ENCODE measurements at places on chromosomes 2 and 18.
A peak's percentile ranks its signal among the peaks of the same experiment; 100 is the strongest.

DNA sequence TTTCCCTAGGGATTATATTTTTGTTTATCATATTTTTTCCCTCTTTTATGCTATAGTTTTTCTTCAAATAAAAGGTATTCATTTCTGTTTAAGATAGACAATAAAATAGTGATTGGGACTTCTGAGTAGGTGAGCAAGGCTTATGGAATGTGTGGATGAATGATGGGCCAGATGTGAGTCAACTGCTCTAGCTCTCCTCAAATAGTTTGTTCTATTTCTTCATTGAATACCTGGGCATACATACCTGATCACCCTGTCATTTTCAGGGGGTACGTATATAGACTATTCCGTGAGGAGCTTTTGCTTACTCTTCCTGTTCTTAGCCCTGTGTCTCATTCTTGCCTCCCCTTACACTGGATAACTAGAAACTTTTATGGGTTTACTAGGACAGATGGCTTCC, 41.9 kb downstream of the BABAM2 start:
- DNase-seq: no peak

GRCh38 chr2:36871068-36871707, 95.1 kb downstream of the STRN start:
- no peak for DNase-seq

- no peak for DNase-seq
Measured at GRCh38 chr2:82391386-82391785, 2067.7 kb downstream of the SUCLG1 start.

DNA sequence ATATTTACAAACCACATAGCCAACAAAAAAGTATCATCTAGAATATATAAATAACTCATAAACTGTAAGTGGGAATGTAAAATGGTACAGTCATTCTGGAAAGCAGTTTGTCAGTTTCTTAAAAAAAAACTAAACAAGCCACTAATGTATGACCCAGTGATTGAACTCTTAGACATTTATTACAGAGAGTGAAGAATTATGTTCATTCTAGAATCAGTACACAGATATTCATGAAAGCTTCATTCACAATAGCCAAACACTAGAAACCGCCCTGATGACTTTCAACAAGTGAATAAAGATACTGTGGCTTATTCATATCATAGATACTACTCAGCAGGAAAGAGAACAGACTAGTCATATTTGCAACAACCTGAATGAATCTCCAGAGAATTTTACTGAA, 1541.5 kb downstream of the LRP1B start:
- DNase-seq: no peak

- no peak for DNase-seq
Measured at GRCh38 chr2:119433636-119434327, 2.1 kb downstream of the TMEM37 start.

DNA sequence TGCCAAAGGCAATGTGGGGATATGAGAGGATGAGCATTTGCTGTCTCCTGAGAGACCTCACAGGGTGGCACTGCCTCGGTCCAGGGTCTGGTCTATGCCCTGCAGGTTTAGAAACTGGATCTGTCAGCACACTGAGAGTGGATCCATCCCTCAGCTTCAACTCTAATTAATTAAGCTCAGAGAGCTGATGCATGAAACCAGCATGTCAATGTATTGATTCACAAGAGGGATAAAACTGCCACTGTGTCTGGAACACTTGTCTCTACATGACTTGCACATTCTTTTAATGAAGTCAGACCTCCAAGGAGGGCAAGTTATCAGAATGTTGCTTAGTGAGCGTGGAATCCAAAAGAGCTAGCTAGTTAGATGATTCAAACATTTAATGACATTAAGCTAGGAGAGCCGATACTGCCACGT, 22.5 kb upstream of the POLE4 start:
- DNase-seq: no peak

GRCh38 chr2:26412091-26412673, 10.5 kb downstream of the DRC1 start:
- DNase-seq: peak; percentile 74

DNA sequence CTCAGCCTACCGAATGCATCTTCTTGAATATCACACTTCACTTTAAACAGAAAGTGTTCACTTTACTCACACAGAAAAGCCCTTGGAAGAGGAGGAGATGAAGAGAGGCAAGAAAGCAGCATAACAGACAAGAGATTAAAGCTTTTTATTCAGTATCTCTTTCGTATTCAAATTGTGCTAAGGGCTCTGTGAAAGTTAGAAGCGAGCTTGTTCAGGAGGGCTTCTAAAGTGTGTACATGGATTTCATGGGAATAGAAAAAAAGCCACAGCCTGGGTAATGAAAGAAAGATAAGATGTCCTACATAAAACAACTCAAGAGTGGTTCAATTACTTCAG, 531.9 kb downstream of the TMEM182 start:
- no peak for DNase-seq

DNA sequence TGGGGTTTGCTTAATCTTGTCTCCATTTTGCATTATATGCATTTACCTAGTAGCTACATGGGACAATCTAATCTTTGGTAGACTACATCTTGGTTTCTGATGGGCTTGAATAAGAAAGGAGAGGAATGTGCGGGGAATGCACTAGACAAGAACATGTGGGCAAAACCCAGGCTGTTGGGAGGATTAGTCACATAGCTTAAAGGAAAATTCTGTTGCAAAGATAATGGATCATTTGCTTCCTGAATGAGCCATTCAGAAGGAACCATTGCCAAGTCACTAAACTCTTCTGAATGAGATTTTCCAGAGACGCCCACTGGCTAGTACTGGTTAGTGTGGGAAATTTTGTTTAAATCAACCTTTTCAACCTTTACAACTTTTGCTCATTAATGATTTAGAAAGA, 84.8 kb downstream of the OSBPL6 start:
- DNase-seq: no peak

GRCh38 chr2:170362313-170362870, 184.4 kb downstream of the MYO3B start:
- no peak for DNase-seq

GRCh38 chr2:23457990-23458682, 73.2 kb downstream of the KLHL29 start:
- DNase-seq: no peak

GRCh38 chr2:79714283-79714682, 201.4 kb downstream of the CTNNA2 start:
- no peak for DNase-seq

DNA sequence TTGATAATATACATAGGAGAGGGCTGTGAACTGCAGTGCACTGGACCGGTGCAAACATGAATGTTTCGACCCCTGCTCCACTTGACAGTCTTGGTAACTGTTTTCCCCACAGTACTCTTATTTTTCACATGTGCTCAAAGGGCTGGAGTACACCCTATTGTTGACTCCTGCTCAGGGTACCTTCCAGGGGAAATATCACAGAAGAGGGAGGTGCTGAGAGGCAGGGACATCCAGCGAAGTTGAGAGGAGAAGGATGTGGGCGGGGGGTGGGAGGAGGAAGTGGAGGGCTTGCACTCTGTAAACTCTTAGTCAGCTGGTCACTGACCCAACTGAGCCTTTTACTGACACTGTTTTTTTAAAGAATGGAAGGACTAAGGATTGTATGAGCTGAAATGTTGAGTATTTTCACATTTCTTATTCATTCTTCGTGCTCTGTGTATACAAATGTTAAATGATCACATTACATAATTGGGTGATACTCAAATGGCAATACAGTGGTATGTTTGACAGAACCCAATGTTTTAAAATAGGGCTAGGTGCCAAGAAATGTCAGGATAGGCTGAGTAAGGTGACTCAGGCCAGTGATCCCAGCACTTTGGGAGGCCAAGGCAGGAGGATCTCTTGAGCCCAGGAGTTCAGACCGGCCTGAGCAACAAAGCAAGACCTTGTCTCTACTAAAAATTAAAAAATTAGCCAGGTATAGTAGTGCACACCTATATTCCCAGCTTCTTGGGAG, 10.0 kb downstream of the INPP4A start:
- peak; percentile 70 for DNase-seq

DNA sequence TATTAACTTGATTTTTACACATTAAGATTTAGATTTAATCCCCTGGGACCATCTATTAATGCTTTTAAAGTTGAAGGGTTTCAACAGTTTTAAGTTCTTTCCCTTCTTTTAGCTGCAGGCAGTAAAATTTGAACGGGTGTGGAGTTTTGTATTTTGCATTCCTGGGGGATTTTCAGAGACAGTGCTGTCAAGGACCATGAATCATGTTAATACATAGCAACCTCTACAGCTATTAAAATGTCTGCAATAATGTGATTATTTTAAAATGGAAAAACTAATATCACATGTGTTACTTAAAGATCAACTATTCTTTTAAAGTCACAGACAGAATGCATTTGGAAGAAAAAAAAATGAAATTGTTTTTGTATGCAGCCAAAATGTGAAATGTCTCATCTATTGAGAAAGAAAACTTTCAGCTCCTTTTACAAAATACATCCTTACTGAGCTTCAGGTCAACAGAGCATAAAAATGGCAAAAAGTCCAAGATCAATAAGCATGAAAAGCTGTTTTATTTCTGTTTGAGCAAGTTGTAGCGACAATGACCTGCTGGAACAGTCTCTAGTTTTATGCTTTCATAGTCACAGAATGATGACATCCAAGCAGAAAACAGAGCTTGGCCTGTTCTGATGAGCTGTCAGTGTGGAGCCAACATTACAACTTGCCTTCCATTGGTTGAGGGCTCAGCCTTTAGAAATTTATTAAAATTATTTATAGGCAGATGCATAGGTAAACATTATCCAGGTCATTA, 21.6 kb upstream of the ZNF521 start:
- DNase-seq: no peak

- peak; percentile 5 for DNase-seq
Measured at GRCh38 chr2:173749315-173749714, 215.9 kb downstream of the SP3 start.

- peak; percentile 66 for DNase-seq
Measured at GRCh38 chr2:126656431-126657147, 631 bp downstream of the GYPC start.

DNA sequence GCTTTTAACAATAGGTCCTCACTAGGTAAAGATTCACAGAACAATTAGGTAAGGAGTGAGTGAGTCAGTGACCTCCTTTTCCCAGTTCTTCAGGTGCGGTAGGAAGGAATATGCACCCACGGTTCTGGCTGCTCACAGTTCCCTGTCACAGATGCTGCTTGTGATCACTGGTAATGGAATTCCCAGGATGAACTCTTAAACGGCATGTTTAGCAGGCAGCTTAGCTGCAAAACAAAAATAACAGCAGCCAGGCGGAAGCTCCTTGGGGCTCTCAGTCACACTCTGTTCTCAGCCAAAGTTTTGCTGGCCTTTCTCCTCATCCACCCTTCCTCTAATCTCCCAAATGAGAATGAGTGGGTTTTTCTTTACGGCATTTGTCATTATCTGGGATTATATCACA, 274.5 kb downstream of the MYT1L start:
- no peak for DNase-seq

GRCh38 chr18:75067996-75068645, 140.8 kb downstream of the PTGR3 start:
- DNase-seq: no peak

GRCh38 chr2:47666332-47666731, 116.6 kb upstream of the MSH6 start:
- DNase-seq: no peak

DNA sequence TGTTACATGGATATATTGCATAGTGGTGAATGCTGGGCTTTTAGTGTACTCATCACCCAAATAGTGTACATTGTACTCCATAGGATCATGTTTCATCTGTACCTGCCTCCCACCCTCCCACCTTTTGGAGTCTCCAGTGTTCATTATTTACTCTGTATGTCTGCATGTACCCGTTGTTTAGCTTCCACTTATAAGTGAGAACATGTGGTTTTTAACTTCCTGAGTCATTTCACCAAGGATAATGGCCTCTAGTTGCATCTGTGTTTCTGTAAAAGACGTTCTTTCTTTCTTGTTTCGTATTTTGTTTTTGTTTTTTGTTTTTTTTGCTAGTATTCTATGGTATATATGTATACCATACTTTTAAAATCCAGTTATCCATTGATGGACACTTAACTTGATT, 107.5 kb downstream of the MSTN start:
- DNase-seq: no peak

DNA sequence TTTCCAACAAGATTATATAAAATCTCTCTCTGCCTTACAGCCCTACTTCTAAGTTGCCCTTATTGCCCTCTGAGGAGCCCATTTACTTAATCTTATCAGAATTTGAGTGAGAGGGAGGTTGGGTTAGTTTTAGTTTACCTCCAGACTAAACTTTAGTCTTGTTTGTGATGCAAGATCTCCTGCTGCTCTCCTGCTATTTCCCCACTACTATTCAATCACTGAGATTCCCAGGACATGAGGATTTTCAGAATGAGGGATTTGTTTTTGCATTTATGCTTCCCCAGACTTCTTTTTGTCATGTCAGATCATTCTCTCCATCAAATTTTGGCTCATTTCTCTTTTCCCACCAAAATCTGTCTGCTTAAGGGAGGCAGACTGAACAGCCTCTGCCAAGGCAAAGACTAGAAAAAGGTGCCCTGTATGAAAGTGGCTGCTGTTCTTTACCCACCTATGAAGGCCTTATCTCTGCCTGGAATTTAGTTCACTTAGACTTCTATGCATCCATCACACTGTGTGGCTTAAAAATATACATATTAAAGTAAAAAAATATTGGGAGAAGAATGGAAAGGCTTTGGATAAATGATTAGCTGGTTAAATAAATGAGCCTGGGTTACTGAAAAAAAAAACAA, 401.3 kb downstream of the PID1 start:
- DNase-seq: no peak

DNA sequence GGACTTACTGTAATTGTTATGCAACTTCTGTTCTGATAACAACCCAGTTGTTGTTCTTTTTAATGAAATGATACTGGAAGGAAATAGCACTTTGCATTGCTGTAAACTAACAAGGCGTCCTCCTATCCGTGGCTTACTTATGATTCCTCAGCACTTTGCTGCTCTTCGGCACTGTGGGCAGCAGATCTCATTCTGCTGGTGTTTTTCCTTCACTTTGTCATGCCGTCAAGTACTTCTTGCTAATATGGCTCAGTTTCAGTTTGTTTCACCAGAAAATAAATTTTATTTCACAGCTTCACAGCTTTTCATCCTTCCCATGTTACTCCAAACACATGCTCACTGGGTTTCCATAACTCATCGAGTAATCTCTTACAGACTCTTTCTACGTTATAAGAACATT, 289.3 kb downstream of the MEIS1 start:
- no peak for DNase-seq

DNA sequence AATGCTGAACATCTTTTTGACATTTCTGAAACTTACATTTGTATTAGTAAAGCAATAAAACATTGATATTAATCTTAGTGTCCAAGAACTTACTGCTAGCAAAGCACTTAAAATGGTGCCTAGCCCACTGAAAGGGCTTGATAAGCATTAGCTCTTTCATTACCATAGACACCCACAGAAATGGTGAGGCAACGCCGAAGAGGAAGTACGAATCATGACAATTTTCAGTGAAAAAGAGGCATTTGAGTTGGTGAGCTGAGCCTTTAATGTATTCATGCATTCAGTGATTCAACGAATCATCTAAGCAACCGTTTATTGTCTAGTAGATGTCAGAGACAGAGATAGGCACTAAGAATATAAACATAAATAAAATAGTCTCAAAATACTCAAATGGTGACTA, 101.1 kb downstream of the PIGN start:
- peak; percentile 71 for DNase-seq
